Activated CD8-positive, alpha-beta memory T cell treated with anti-CD3 and anti-CD28 coated beads, Interleukin-2, amount 50 U/mL, for 4 hours (primary cell): ENCODE measurements at places on chromosomes 7 and 10.

GRCh38 chr10:126226988-126227761 is 161.1 kb downstream of the ADAM12 start:
- DNase-seq, result no peak

DNA sequence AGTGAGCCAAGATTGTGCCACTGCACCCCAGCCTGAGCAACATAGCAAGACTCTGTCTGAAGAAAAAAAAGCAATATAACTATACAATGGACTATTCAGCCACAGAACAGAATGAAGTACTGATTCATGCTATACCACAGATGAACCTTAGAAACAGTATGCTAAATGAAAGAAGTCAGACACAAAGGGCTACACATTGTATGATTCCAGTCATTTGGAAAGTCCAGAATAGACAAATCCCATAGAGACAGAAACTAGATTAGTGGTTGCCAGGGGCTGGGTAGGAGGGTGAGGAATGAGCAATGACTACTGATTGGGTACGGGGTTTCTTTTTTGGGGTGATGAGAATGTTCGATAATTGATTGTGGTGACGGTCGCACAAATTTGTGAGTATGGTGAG is 9.6 kb upstream of the CFAP70 start:
- no peak for DNase-seq

DNA sequence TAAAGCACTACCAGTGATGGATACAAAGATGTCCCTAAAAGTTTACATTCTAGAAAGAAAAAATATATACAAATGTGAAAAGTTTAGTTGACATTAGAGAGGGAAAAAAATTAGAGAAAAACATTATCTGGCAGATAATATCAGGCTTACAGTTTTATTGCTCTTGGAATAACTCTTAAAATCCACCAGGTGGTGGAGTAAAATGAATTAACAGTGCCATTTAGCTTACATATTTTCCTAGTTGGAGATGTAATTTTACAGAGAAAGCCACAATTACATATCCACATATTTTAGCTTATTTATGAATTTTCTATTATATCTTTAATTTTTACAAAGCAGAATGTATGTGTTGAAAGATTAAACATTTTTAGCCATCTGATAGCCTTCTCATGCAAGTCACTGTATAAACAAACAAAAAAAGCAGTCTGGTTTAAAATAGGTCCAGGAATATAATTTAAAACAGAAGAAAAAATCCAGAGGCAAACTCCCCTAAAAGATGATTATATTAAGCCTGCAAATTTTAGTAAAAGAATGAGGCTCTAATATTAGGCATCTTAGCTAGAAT is 6.5 kb downstream of the CABCOCO1 start:
- DNase-seq, result no peak

- peak; percentile 45 for DNase-seq
Measured at GRCh38 chr10:79904671-79905321, 44.1 kb downstream of the SFTPD start.

GRCh38 chr7:36506820-36507219 is 117.2 kb downstream of the ANLN start:
- DNase-seq, result no peak

DNA sequence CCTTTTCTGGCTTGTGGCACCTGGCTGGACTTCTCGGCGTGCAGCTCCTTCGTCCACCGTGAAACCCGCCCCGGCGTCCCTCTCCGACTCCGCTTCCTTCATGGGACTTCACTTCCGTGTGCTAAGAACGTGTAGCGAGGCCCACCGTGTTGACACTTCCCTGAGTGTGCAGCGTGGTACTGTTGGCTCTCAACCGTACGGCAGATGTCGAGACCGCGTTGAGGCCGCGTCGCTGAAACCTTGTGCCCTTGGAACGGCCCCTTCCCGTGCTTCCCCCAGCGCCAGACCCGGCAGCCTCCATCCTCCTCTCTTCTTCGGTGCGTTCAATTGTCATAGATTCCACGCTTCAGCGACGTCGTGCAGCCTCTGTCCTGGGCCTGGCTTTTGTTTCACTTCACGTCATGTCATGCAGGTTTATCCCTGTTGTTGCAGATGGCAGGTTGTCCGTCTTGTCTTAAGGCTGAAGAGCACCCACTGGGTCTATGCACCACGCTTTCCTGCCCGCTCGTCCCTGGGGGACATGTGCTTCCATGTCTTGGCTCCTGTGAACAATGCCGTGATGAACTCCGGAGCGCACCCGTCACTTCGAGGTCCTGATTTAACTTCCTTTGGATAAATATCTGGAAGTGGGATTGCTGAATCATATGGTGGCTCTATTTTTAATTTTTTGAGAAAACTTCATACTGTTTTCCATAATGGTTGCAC is 465.3 kb downstream of the DNAJB6 start:
- no peak for DNase-seq

- no peak for DNase-seq
Measured at GRCh38 chr10:87092376-87092860, 2.2 kb downstream of the GLUD1 start.

GRCh38 chr10:59557642-59558041 is 152.0 kb downstream of the SLC16A9 start:
- no peak for DNase-seq

DNA sequence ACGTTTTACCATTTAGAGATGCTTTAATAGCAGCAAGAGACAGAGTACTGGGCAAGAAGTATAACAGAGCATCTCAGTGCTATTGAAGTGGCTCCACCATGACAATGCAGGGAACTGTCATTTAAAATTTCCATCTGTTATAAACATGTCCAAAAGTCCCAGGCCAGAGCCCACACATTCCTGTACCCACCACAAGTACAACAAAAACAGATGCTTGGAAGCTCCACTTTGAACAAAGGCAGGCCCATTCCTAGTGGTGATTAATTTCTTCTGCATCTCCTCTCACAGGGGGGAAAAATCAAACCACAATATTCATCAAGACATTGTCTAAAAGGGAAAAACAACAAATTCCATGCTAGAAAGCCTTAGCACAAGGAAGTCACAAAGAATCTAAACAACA is 627.9 kb downstream of the PARD3 start:
- no peak for DNase-seq

GRCh38 chr10:30993155-30993554 is 38.5 kb downstream of the ZNF438 start:
- no peak for DNase-seq

- DNase-seq, result no peak
Measured at GRCh38 chr10:15124190-15124589, 27.0 kb downstream of the RPP38 start.

- DNase-seq, result no peak
Measured at GRCh38 chr7:43637114-43637806, 54.4 kb downstream of the STK17A start.

GRCh38 chr10:98353170-98353569 is 61.8 kb downstream of the PYROXD2 start:
- DNase-seq, result no peak

DNA sequence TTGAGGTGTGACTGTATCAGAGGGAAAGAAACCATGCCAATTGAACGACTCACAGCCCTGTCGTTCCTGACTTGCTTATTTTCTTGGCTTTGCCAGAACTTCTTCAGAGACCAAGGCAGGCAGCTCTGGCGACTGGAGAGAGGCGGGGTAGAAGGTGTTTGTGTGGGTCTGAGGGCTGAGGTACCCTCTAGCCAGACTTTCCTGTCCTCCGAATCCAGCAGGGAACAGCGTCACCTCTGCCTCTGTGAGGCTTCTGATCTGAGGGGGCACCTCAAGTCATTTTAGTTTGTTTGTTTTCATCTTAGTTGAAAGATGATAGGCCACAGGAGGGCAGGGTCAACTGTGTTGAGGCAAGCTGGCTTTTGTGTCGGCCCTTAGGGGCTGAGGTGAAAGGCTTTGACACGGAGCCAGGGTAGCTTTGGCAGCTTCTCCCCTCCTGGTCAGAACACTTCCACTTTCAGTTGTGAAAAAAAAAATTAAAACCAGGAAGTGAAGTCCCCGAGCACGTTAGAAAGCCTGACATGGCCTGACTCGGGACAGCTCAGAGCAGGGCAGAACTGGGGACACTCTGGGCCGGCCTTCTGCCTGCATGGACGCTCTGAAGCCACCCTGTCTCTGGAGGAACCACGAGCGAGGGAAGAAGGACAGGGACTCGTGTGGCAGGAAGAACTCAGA is 1.9 kb downstream of the ACSL5 start:
- DNase-seq, result peak; percentile 35

DNA sequence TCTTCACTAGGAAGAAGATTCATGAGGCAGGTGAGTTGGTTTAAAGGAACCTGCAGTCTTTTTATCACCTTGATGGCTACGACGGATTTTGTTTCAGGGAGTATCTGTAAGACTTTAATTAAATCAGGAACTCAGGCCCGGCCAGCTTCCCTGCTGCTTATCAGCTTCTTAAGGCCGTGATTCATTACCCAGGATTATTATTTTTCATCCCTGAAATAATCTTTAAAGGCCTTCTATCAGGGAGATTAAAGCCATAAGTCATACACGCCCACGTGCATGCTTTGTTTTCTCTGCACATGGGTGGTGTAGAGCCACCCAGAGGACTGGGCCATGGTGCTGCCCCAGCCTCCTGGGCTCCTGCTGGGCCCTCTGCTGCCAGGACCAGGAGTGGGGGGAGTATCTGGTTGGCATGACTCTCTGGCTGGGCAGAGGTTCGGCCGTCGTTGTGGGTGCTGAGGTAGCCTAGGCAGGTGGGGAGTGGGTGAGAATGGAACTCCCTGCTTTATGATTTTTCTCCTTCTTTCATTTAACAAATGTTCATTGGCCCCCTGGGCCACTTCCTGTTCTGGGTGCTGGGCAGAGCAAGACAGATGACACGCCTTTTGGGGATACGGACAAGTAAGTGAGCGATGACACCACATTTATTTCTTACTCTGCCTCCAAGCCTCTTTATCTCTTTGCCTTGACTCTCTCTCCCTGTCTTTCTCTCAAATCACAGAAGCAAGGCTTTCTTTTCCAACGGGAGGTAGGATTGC is 39.0 kb upstream of the PCBD1 start:
- no peak for DNase-seq

GRCh38 chr10:34966040-34966439 is 124.1 kb downstream of the CUL2 start:
- no peak for DNase-seq

- no peak for DNase-seq
Measured at GRCh38 chr10:91206837-91207474, 13.5 kb upstream of the PCGF5 start.

DNA sequence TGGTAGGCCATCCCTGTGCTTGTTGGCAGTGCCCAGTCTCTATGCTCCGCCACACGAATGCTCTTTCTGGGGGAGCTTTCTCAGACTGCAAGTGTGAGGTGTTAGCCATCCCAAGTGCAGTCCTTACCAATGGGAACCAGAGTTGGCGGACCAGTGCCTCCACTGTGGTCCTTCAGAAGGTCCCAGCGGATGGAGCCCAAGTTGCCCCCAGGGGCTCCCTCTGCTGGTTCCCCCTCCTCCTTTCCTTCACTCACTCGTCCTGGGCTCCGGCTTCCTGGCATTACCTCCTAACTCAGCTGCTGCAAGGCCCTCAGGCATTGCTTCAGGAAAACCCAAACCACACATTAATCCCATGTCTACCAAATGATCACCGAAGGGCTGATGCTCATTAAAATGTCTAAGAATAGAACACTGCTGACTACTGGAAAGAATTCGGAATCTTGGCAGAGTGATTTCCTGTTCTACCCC is 139.8 kb downstream of the CUBN start:
- no peak for DNase-seq

DNA sequence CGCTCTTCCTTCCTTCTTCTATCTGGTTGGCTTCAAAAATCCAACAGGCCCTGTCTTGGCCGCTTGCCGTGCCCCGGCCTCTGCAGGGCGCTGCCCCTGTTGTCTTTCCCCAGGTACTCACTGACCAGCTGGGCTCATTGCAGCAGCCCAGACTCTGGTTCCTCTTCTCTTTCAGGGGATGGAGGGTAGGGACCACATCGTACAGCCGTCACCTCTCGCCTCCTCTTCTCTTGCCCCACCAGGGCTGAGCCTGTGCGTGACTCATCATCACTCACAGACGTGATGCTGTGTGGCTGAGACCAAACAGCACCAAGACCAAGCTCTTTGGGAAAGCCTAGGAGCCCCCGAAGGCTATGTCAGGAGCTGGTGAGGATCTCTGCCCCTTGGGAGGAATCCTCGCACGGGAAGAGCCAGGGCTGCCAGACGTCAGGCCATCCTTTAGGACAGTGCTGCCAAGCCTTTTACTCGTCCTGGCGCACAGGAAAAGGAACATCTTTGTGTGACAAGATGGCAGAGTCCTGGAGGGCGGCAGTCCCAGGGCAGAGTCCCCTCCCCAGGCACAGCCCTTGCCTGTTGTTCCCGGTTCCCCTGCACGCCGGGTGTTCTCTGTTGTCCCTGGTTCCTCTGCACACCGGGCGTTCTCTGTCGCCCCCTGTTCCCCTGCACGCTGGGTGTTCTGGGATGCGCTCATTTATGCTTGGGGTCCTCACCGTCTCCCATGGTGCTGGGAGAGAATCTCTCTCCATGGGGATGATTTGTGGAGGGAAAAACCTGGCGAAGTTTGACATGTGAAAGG is 188.5 kb upstream of the SHH start:
- no peak for DNase-seq

DNA sequence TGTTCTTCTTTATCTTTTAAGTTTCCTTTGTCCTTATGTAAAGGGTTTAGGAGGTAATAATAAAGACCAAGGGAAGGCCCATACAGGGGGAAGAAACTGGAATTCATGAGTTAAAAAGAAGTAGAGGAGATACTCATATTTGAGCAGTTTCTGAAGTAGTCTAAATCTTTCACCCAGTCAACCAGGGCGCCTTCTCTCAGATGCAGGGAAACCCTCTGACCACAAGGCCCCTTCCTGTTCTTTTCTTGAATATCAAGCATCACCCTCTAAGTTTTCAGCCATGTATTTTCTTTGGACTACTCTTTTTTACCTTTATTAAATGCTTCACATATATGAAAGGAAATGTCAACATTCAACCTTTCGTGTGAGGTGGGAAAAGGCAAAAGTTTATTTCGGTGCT is 630.8 kb downstream of the SUGCT start:
- no peak for DNase-seq

DNA sequence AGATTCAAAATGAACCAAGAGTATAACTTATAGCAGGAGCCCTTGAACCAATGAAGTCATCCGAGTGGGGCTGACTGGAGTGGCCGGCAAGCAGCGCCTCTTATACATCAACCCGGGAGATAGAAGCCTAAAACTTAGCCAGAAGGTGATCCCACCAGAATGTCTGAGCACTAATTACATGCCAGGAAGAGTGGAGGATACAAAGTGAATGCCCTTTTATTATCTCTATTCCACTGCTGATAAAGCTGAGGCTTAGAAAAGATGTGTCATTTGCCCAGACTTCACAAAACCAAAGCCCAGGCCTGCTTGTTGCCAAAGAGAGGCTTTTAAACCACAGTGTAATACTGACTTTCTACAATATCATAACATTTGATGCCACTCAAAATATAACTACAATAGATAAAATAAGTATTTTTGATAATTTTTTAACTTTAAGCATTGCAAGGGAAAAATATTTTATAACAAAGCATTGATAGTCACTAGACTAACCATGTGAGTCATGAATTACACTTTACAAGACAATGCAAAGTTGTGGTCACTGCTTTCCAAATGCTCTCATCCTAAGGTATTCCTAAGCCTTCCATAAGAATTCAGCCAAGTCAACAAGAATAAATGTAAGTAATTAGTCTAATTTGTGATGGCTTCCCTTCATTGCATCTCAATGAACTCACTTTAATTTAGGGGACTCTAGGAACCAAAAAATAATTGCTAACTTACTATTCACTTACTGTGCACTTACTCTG is 58.6 kb upstream of the ARID5B start:
- no peak for DNase-seq

GRCh38 chr10:19043431-19043830 is 5.2 kb upstream of the MALRD1 start:
- DNase-seq, result no peak

- no peak for DNase-seq
Measured at GRCh38 chr10:49165821-49166483, 22.2 kb downstream of the TMEM273 start.
